ENCODE measurements at places on chromosomes 3 and 15.

- no peak for DNase-seq
Measured at GRCh38 chr15:22810033-22810852, 23.8 kb downstream of the NIPA1 start.

- no peak for DNase-seq
Measured at GRCh38 chr3:45477041-45477725, 88.8 kb downstream of the LARS2 start.

- no peak for DNase-seq
Measured at GRCh38 chr3:4495294-4496086, 2.3 kb downstream of the ITPR1 start.

GRCh38 chr15:57253082-57253481 is 123.2 kb upstream of the CGNL1 start:
- DNase-seq: no peak

DNA sequence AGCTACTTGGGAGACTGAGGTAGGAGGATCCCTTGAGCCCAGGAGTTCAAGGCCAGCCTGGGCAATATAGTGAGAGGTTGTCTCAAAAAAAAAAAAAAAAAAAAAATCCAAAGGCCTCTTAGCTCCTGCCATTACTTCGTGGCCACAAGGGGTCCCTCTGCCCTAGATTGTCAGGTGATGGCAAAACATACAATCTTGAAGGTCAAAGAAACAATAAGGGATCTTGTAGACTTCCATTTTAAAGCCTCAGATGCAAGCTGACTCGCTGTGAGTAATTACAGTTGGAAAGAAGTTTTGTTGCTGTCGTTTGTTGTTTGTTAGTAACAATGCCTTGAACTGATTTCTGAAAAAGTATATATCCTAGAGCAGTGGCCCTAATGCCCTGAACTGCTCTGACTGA is 55.9 kb upstream of the PLCL2 start:
- peak; percentile 44 for DNase-seq

- no peak for DNase-seq
Measured at GRCh38 chr3:106206613-106207012, 337.8 kb upstream of the CBLB start.

- DNase-seq: no peak
Measured at GRCh38 chr3:65568497-65568896, 470.2 kb downstream of the MAGI1 start.

DNA sequence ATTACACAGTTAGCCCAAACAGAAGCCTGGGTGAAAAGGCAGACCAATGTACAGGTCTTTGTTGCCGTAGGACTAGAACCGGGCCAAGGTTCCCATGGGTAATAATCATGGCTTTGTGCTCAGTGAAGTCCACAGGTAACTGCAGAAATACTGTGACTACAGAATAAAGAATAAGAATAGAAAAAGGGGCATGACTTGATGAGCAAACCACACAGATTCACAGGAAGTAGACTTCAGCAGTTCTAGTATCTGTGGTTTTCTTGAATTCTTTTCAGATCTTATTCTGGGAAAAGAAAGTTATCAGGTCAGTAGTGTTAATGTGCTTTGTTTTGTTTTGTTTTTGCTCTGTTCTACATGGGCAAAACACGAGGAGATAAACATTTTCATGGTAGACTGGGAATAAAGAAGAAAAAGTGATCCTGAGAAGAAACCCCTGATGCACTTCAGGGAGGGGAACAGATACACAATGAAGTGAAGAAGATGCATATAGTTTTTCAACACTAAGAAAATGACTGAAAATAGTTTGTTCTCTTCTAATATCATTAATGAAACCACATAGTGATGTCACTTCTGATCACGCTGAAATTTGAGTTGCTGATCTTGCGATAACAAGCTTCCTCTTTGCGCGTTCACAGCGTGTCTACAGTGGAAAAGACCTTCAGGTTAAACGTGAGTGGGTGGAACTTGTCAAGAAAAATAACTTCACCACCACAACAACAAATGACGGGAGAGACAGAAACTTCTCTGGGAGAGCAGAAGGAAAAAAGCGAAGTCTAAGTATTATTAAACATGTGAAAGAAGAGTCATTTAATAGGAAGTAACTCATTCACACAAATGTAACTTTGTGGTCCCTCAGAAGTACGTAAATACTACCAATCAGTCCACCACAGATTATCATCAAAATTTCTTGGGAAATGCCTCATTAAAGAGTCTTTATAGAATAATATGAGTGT is 315.8 kb upstream of the SATB1 start:
- DNase-seq: peak; percentile 49

- DNase-seq: no peak
Measured at GRCh38 chr3:147773116-147773630, 364.0 kb downstream of the ZIC1 start.

- no peak for DNase-seq
Measured at GRCh38 chr3:133563186-133563591, 10.3 kb upstream of the CDV3 start.

GRCh38 chr3:123743121-123743520 is 141.0 kb downstream of the MYLK start:
- no peak for DNase-seq

DNA sequence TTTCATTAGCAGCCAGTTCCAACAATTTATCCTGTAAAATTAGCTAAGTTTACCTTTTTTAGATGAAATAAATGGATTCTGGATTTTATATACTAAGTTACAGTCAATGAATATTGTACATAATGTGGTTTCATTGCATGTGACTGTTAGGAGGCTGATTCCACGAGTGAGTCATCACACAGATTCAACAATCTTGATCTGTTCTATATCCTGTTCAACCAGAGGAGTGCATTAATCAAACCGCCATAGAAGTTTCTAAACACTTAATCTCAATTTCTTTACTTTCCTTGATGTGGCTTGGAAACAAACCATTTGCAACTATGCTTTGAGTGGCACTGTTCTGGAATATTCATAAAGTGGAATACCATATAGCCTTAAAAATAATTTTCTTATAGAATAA is 15.3 kb downstream of the DNAJC13 start:
- DNase-seq: no peak

GRCh38 chr3:52159503-52159902 is 5.3 kb upstream of the POC1A start:
- no peak for DNase-seq

GRCh38 chr15:90336705-90337141 is 15.4 kb upstream of the ZNF774 start:
- no peak for DNase-seq

- peak; percentile 82 for DNase-seq
Measured at GRCh38 chr3:142828703-142829305, 60.1 kb downstream of the PCOLCE2 start.

Data from mucosa of gallbladder (tissue), 1 donor.